ENCODE measurements at places on chromosomes 6 and 20. TPM values are rescaled to one million over a fixed set of nuclear protein-coding genes. Genes with fewer than 3 reads are reported as not detected.

GRCh38 chr6:158158123-158158522 lies 9.9 kb downstream of the SERAC1 start:
- no peaks in the 10 kb centered on the region for H3K27me3 ChIP-seq
- no peak overlapping the region for H3K27ac ChIP-seq
- H3K4me1 ChIP-seq: 0 out of 2 replicates have a peak, but pooled peaks cover 2% of the 10 kb centered on the region
- no peak overlapping the region for H3K4me3 ChIP-seq

Gene SAMD10
- total RNA-seq: 5.7 TPM

GRCh38 chr20:24834310-24834709 lies 114.8 kb upstream of the CST7 start:
- H3K27ac ChIP-seq: no peak overlapping the region
- no peaks in the 10 kb centered on the region for H3K36me3 ChIP-seq
- H3K4me1 ChIP-seq: no peaks in the 10 kb centered on the region
- DNase-seq: no peak
- no peak overlapping the region for H3K4me3 ChIP-seq

Gene NKAPL
- 0.13 TPM for total RNA-seq

Gene HLA-DOA
- total RNA-seq: 15.6 TPM

Gene TRIM31
- not detected for total RNA-seq

Gene NRN1
- not detected for total RNA-seq

- DNase-seq: no peak
- no peak overlapping the region for H3K27ac ChIP-seq
- H3K4me1 ChIP-seq: peaks cover 7% of the 10 kb centered on the region
- H3K27me3 ChIP-seq: no peaks in the 10 kb centered on the region
- no peak overlapping the region for H3K4me3 ChIP-seq
These were observed 40.5 kb upstream of the TAF8 start for GRCh38 chr6:42009844-42010184.

DNA sequence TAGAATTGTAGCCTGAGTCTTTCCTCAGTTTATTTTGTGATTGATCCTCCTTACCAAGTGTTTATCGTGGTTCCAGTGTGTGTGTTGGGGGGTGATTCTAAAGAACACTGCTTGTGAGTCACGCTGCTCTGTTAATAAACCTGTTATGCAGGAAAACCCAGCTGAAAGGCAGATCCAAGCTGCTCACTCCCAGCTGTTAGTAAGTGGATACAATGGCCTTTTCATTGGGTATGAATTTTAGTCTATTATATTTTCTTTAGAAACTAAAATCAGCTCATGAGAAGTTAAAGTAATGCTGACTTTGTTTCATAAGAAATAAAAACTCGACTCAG lies 12.2 kb upstream of the DSTN start:
- no peaks in the 10 kb centered on the region for H3K27me3 ChIP-seq
- no peak overlapping the region for H3K27ac ChIP-seq
- H3K4me3 ChIP-seq: no peak overlapping the region

DNA sequence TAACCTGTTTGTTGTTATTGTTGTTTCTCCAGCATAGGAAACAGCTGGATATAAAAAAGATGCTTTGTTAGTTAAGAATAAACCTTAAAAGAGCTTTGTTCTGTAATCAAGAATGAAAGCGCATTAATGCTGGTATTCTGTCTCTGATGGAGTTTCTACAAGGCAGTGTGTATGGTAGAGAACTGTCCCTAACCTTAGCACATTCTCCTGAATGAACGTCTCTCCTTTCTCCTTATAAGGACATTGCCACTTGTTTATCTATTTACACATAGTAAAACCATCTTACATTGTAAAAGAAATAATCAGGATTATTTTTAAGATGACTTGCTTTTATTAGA lies 33.8 kb upstream of the LCA5 start:
- DNase-seq: no peak
- peaks cover 8% of the 10 kb centered on the region for H3K4me1 ChIP-seq
- H3K36me3 ChIP-seq: no peaks in the 10 kb centered on the region
- no peaks in the 10 kb centered on the region for H3K27me3 ChIP-seq
- H3K27ac ChIP-seq: no peak overlapping the region
